ENCODE measurements at places on chromosomes 5 and 9.

GRCh38 chr5:148934895-148935400, 108.5 kb downstream of the ADRB2 start:
- no peak for DNase-seq

- DNase-seq = no peak
Measured at GRCh38 chr5:143231416-143231815, 172.1 kb downstream of the NR3C1 start.

DNA sequence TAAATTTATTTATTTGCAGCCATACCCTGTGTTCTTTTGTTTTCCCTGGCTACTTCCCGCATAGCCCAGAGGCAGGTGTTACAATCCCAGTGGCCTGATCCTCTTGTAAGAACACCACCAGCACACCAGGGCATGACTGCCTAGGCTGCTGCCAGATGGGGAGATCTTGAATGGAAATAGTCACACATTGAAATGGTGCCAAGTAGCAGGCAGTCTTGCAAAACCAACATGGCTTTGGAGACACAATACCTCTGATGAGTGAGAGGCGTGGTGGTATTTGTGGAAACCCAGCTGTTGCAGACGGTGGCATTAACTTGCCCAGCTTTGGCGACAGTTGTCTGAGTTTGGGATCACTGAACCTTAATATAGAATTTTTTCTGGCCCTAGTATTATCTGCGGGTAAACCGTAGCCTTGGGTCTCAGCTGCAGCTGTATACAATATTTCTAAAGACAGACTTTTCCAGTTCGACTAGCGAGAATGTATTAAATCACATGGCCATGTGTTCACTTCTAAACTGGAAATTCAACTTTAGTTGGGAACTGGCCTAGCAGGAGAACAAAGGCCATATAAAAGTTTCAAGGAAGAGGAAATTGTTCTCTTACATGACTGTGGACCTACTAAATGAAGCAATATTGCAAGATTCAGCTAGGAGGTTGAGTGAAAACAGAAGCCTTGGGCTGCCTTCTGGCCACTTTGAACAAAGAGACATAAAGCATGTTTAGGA, 277.0 kb downstream of the SMARCA2 start:
- DNase-seq = no peak

GRCh38 chr5:58944221-58944620, 361.3 kb downstream of the RAB3C start:
- no peak for DNase-seq

- DNase-seq = no peak
Measured at GRCh38 chr5:67316695-67317094, 120.1 kb upstream of the CD180 start.

DNA sequence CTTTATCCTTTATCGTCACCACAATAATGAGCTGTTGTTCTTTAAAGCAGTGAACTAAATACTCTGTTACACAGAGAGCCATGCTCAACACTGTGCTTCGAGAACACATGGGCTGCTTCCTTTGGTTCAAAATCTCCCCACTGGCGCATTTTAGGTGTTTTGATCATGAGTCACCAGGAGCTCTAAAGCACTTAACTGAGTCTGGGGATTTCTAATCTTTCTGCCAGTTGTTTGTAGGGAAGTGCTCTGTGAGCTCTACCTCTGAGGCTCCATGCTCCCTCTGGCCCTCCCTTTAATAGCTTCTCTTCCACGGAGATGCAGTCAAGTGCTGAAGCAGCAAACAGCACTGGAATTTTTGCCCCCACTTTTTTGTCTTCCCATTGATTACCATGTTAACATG, 17.0 kb downstream of the ERAP2 start:
- DNase-seq = peak; percentile 81

DNA sequence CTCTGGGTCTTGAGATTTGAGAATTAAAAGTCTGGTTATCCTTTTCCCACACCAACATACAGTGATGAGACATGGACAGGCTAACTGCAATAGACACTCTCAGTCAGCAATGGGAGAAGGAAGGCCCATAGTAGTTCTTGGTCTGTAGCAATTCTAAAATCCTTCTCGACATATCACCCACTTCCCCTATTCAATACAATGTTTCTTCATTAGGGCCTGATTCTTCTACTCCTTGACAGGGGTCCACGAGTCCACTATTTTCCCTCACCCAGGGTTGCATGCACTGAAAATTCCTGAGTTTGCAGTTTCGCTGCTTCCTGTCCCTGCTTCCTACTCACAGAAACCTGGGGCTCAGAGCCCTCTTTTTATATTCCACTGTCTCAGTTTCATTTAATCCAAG, 402.8 kb downstream of the MAT2B start:
- no peak for DNase-seq

- DNase-seq = peak; percentile 30
Measured at GRCh38 chr5:65017636-65018035, 248.9 kb downstream of the CWC27 start.

Data from lung microvascular endothelial cell (primary cell).